ENCODE measurements at places on chromosomes 4 and X.

DNA sequence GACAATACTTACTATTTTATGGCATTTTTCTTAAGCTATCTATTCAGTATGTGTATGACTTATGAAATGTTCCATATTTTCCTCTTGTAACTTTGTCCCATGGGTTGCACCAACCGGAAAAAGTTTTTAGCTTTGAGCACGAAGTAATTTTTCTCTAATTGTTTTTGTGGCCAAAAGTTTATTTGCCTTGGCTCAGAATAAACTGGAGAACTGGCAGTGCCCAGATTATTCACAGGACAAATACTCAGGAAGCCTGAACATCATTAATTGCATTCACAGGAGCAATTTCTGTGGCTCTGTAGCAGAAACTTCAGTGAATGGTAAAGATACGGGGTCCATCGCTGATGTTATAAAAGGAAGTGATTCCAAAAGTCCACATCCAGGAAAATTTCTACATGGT lies 184.5 kb downstream of the ARHGAP10 start:
- DNase-seq = no peak

DNA sequence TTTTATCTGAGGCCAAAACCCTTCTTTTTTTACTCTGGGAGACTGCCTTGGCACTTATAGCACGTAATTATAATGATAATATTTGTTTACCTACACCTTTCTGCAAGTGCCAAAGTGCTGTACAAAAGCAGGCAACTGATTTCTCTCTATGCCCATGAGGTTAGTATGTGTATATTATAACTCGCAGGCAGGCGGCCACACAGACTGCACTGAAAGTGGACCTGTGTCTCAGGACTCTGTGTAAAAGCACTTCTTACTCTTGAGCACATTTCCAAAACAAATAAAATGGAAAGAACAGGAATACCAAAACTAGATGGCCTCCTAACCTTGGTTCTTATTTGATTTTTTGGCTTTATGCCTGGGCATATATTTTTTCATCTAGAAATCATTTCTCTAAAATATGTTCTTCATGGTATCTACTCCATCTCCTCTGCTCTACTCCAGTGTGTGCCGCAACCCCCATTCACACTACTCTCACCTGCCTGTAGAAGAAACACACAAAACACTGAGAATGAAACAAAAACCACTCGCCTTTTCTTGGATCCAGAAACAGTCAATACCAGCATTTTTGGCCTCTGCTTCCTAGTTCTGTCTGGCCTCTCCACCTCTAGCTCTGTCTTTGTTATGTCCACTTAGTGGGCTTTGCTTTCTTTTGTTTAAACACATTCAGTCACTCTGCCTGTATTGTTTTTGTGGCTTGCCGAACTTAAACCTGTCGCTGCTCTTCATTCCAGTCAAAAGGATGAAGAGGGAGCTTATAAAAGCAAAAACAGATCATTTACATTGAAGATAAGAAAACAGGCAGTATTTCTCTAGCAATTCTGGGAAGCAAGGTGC lies 934.5 kb upstream of the TENM3 start:
- no peak for DNase-seq

- DNase-seq = no peak
These were observed 579 bp upstream of the GABRA2 start for GRCh38 chr4:46390355-46391058.

GRCh38 chr4:53186714-53187358 lies 179.0 kb downstream of the SCFD2 start:
- DNase-seq = no peak

DNA sequence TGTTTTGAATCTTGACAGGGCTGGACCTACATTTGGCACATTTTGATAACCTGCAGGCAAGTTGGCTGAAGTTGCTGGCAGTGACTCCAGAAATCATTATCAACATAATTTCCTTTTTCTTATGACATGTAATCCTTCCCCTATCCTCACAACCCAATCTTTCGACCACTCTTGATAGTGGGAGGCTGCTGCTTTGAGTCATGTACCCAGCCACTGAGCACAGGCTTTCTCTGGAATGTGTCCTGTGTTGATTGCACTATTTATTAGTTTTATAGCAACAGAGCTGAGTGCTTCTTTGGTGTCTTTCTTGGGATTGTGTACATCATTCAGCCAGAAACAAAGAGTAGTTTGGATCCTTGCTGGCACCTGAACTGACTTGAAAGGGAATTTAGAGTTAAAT lies 183.1 kb upstream of the LEF1 start:
- no peak for DNase-seq
